ENCODE measurements at places on chromosomes 2 and 18.

DNA sequence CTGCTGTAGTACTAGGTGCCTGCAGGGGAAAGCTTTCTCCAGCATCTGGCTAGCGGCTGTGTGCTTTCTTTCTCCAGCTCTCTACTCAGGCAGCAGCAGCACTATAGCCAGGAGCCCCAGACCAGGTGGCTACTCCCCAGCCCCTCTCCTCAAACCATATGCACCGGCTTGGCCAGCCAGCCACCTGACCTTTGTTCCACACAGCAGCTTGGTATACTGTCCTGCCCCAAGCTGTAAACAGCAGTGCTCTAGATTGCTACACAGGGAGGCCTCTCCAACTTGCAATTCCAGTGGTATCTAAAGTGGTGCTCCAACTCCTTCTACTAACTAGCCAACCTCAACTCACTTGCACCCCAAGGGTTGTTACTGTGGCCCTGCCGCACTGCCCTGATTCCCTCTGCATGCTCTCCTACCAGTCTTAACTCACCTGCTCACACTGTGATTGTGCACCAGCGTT is 19.6 kb downstream of the LDAH start:
- DNase-seq = no peak

DNA sequence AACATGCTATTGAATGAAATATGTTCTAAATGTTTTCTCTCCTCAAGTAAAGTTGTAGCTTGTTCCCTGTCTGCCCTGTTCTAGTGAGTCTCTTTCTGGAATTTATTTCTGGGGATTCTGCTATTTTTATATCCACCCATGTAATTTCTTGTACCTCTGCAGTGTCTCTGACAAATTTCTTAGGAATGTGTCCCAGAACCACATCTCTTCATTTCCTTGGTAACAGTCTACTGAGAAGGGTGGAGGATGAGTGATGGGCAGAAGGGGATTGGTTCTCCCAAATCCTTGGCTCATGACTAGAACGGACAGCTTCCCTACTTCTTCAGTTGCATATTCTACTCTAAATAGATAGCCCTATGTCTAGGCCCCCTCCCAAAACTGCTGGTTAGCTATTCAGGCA is 490.6 kb upstream of the LINC00305 start:
- no peak for DNase-seq

- DNase-seq = no peak
These were observed 12.8 kb upstream of the PSD4 start for GRCh38 chr2:113160962-113161361.

DNA sequence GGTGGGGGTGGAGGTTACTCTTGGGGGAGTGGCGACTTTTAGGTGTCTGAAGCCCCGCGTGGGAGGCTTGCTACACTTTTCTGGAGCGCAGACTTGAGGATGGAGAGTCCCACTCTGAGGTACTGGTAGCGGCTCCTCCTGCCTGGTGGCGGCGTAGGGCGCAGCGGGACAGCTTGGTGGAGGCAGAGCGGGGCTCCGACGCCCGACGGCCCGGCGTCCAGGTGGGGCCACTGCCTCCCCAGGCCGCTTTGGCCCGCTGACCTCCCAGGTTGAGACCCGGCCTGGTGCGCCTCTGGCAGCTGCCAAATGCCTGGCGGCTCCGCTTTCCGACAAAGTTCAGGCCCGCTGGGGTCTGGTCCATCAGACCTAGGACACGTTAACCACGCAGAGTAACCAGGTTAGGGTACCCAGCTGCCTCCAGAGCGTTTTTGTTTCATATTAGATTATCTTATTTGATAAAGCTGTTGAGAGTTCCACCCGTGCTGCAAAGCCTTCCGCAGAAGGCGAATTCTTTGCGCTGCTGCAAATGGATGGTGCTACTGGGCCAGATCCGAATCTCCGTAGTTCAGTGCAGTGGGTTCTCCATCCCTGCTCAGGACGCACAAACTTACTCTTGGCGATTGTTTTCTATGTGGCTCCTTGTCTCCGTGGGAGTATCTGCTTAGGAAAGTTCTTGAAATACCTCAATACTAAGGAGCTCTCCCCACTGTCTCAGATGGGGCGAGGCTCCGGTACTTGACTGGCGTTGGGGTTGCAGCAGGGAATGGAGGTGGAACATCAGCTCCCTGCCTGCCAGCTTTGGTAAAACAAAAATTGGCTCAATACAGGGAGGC is 405.9 kb downstream of the XIRP2 start:
- no peak for DNase-seq

GRCh38 chr2:106858810-106859209 is 27.2 kb downstream of the ST6GAL2 start:
- DNase-seq = no peak
